CD4-positive, alpha-beta T cell treated with Interleukin-15 for 4 hours (primary cell): ENCODE measurements at places on chromosomes 7 and 10.

- DNase-seq: no peak
Observed at GRCh38 chr7:98933321-98933720, 55.0 kb downstream of the TRRAP start.

DNA sequence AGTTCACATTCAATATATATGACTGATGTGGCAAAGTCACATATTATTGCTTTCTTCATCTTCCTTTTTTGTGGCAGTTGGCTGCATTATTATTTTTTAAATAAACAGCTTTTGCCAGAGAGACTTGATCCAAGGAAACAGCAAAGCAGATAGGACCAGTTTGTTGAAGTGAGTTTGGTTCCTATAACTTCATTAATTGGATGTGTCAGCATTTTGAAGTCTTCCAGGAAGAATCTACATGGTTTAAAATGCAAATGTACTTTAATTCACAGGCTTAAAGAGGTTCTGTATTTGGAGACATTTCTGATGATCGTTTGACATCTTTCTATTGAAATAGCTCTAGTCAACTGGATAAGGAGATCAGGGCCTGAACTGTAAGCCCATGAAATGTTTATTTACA lies 13.2 kb downstream of the UBE2D1 start:
- no peak for DNase-seq

GRCh38 chr10:58781873-58782488 lies 269.3 kb downstream of the BICC1 start:
- peak; percentile 20 for DNase-seq

DNA sequence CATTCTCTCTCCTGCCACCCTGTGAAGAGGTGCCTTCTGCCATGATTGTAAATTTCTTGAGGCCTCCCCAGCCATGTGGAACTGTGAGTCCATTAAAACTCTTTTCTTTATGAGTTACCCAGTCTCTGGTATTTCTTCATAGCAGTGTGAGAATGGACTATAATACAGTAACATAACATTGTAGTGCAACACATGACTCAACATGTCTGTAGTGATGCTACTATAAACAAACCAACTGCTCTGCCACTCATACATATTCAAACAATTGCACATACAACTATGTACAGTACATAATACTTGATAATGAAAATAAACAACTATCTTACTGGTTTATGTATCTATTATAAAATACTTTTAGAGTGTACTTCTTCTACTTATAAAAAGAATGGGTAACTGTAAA lies 7.1 kb downstream of the ATOH7 start:
- no peak for DNase-seq

GRCh38 chr7:158530800-158531609 lies 56.6 kb downstream of the PTPRN2 start:
- no peak for DNase-seq
